ENCODE measurements at places on chromosomes 3 and 15.

- peak; percentile 43 for DNase-seq
Measured at GRCh38 chr3:11835028-11835639, 11.6 kb downstream of the TAMM41 start.

DNA sequence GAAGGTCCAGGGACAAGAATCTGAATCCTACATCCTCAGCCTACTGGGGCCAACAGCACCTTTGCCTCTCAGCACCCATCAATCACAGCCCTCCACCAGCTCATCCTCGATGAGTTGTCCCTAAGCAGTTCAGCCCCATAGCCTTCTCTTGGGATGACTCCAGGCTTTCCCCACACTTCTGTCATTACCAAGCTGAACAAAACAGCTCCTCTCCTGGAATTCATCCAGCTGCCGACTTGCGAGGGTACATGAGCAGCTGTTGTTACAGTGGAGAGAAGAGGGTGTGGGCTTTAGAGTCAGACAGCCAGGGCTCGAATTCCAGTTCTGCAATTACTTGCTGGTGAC, 69.0 kb upstream of the THBS1 start:
- DNase-seq, result peak; percentile 84

DNA sequence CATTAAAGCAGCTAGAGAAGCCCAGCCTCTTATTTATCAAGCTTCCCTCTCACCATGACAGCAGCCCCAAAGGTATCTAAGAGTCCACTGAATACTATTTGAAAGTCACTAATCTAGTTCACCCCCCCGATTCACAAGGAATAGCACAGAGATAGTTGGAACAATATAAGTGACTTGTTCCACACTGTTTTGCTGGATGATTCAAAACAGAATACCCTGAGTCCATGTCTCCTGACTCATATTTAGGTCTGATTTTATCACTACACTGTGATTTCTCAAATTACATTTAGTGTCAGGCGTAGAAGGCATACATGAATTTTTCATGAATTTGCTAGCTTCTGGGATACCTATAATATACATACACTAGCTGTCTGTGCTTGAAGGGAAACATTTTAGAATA, 18.7 kb upstream of the EOGT start:
- DNase-seq, result no peak

DNA sequence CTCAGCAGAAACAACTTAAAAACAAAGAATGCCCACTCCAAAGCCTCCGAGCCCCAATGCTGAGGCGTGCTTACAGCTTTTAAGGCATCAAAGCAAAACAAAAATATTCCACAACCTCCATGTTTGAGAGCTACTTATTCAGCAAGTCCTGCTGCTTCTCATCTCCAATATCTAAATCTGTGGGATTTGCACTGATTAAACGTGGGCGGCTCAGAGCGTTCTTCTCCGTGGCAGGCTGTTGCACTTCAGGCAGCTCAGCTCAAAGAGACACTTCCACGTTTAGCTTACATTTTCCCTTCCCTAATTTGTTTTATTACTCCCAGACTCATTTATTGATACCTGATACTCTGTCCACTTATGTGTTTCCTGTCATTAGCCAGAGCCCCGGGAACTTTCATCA, 282.6 kb upstream of the MCTP2 start:
- no peak for DNase-seq

DNA sequence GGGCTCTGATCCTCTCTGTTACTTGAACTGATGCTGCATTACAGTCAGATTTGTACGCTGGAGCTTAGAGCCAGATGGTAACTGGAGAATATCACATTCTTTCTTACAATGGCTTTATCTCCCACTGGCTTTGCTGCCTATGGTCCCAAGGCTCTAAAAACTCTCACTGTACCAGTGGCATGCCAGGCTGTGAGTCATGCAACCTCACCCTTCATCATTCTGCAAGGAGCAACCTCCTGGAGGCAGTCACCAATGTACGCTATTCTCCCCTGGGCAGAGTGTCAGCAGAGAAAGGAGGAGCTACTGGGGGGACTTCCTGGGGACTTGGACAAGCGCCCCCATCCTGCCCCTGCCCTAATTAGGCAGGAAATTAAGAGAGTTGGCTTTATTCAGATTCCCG, 97.9 kb upstream of the EIF1B start:
- DNase-seq, result peak; percentile 54

GRCh38 chr15:45637141-45637540, 2.3 kb downstream of the SQOR start:
- DNase-seq, result no peak

GRCh38 chr15:70089692-70089971, 8.1 kb downstream of the TLE3 start:
- DNase-seq, result peak; percentile 9

- DNase-seq, result peak; percentile 93
Measured at GRCh38 chr15:31079519-31079918, 22.0 kb downstream of the TRPM1 start.

DNA sequence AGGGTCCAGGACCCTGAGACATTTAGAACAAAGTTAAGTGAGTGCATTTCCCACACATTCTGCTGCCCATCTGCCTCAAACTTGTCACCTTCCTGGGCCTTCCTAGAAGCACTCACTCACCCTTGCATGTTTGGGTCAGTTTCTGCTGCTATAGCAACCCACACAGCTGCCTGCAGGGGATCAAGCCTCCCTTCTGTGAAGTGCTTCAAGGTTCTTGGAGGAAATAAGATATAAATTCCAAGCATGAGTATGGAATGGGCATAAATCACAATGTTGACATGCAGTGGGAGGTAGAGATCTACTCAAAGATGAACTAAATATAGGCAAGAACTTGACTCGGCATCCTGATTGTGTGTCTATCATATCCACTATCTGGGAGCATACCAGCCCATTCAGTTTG, 140.4 kb downstream of the SLC9A9 start:
- DNase-seq, result peak; percentile 27

- DNase-seq, result no peak
Measured at GRCh38 chr15:99365242-99365641, 114.0 kb downstream of the LRRC28 start.

GRCh38 chr15:29141308-29142128, 128.1 kb downstream of the NSMCE3 start:
- no peak for DNase-seq

GRCh38 chr15:67824197-67824968, 926 bp upstream of the SKOR1 start:
- no peak for DNase-seq

GRCh38 chr3:71025010-71025409, 558.5 kb downstream of the FOXP1 start:
- peak; percentile 61 for DNase-seq

- DNase-seq, result peak; percentile 27
Measured at GRCh38 chr15:57149196-57149595, 227.1 kb upstream of the CGNL1 start.

DNA sequence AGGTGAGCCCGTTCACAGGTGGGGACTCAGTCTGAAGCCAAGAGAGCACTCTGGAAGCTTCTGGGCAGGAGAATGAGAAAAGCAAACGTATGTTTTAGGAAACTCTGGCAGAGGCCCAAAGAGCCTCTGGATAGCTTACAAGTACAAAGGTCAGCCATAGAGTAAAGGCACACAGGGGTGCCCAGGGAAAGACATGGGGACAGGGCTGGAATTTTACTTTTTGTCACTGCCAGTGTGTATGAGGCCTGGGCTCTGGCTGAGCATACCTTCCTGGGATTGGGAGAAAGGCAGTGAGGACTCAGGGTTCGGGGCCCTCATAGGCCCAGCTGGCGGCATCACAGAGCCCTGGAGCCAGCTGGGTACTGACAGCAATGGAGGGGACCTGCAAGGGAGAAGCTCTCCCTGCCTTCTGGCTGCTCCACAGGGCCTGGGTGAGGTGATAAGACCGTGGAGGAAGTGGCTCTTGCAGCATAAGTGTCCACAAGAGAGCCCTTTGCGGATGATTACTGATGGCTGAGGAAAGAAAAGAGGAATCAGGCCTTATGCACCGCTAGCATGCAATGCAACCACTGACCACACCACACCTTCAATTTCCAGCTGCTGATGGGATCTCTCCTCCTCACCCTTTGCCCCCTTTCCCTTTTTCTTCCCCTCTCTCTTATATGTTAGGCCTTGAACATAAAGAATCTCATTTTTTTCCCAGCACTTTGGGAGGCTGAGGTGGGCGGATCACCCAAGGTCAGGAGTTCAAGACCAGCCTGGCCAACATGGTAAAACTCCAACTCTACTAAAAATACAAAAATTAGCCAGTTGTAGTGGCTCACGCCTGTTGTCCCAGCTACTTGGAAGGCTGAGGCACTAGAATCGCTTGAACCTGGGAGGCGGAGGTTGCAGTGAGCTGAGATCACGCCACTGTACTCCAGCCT, 25.1 kb upstream of the BCL2L10 start:
- DNase-seq, result no peak

DNA sequence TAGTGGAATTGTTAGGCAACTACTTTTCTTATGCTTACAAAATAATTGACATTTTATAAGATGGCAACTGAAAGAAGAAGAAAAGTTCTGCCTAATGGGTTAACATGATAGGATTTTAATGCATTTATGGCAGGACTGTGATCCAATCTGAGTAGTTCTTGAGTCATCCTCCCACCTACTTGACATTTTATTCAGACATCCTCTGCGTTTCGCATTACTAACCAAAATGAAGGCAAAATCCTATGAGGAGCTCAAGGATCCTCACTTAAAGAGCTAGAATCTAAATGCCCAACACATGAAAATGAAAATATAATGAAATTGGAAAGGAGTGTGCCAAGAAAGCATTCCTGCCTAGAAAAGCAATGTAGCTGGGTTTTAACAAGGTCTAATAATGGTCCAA, 581.1 kb upstream of the SEMA6D start:
- DNase-seq, result no peak

DNA sequence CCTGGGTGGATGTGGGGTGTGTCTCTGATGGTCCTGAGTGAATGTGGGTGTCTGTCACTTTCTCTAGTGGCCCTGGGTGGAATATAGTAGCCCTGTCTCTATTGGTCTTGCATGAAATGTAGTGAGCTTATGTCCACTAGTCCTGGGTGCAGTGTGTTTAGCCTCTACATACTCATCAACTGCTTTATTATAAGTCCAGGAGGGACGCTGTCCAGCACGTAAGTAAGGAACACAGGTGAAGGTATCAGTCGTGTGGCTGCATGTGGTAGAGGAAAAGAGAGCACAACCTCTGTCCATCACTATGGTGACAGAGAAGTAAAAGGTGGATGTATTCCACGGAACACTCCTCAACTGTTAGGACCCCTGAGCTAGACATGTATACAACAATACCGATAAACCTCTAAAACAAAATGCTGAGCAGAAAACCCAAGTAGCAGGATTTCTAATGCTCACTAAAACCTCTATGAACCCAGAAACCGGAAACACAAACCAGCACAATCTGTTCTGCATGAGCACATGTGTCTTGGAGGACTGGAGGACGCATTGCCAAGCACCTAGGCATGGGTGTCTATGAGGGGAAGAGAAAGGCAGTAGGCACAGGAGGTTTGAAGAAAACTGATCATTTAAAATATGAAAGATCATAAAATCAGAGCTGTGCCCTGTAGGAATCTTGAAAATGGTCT, 11.0 kb downstream of the LTF start:
- DNase-seq, result no peak

GRCh38 chr3:34001022-34001421, 202.6 kb downstream of the PDCD6IP start:
- DNase-seq, result no peak
